ENCODE measurements at places on chromosomes 16 and 17.
A peak's percentile ranks its signal among the peaks of the same experiment; 100 is the strongest.

DNA sequence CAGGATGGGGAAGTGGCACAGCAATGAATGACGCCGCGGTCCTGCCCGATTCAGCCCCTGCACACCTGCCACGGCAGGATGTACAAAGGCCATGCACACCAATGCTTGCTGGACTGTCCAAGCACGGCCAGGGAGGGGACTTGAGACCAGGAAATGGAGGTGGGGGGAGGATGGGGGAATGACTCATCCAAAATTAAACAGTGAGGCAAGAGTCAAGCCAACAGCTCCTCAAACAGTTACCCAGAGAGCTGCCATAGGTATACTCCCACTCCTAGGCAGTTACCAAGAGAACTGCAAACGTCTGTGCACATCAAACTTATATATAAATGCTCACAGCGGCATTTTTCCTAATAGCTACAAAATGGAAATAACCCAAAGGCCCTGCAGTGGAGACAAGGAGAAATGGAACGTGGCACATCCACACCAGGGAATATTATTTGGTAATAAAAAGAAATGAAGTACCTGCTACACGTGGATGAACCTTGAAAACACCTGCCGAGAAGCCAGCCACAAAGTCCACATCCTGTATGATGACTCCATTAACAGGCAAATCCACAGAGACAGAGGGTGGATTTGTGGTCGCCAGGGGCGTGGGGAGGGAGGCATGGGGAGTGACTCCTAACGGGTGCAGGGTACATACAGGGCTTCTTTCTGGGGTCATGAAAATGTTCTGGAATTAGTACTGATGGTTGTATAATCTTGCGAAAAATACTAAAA lies 54.1 kb downstream of the VAC14 start:
- peak; percentile 94 for DNase-seq

GRCh38 chr17:50797135-50797810 lies 30.0 kb upstream of the ANKRD40CL start:
- no peak for DNase-seq

- DNase-seq: no peak
Measured at GRCh38 chr17:49213847-49214246, 3.3 kb downstream of the ABI3 start.

GRCh38 chr17:37133136-37133535 lies 184.4 kb downstream of the AATF start:
- DNase-seq: no peak

GRCh38 chr16:10868596-10869469 lies 8.2 kb upstream of the CIITA start:
- DNase-seq: no peak

GRCh38 chr17:76345377-76345974 lies 8.2 kb downstream of the PRPSAP1 start:
- no peak for DNase-seq
